ENCODE measurements at places on chromosomes 2 and 18. TPM values are rescaled to one million over a fixed set of nuclear protein-coding genes. Genes with fewer than 3 reads are reported as not detected.

- DNase-seq: no peak
Observed at GRCh38 chr2:48169141-48169592, 262.9 kb upstream of the FBXO11 start.

GRCh38 chr2:854460-854859, 96.2 kb upstream of the SNTG2 start:
- no peak for DNase-seq

GRCh38 chr2:173521450-173522192, 166.9 kb downstream of the CDCA7 start:
- DNase-seq: peak; percentile 2

Gene GALNT1
- 47.5 TPM for total RNA-seq

Gene PJVK
- total RNA-seq: 3.8 TPM

Gene OSR1
- 0.04 TPM for total RNA-seq

DNA sequence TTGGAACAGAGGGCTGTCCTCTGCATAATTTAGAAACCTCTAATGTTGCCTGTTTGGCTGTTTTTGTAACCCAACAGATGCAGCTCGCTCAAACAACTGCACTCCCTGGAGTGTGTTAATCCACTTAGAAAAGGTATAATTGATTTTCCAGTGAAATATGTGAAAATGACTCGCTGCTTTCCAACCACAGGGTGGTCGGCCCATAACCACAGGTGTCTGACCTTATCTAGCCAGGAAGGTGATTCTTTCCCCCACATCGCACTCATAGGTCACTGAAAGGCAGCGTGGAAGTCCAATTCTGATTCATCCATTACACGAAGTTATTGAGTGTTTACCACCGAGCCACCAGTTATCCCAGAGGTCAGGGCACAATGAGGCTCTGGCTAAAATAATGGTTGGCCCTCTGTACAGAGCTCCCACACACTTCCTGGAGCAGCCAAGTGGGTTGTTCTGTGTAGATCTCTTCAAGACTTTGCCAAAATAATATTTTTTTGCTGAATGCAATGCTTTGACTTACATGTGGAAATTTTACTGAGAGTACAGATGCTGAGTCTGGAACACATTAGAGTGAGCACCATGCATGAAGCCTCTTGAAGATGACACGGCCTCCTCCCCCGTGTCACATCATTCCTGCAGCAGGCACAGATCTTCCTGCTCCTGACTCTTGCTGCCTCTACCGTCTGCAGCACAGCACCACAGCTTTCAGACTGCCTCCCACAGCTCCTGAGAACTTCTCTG, 396.2 kb downstream of the ZNF516 start:
- no peak for DNase-seq

DNA sequence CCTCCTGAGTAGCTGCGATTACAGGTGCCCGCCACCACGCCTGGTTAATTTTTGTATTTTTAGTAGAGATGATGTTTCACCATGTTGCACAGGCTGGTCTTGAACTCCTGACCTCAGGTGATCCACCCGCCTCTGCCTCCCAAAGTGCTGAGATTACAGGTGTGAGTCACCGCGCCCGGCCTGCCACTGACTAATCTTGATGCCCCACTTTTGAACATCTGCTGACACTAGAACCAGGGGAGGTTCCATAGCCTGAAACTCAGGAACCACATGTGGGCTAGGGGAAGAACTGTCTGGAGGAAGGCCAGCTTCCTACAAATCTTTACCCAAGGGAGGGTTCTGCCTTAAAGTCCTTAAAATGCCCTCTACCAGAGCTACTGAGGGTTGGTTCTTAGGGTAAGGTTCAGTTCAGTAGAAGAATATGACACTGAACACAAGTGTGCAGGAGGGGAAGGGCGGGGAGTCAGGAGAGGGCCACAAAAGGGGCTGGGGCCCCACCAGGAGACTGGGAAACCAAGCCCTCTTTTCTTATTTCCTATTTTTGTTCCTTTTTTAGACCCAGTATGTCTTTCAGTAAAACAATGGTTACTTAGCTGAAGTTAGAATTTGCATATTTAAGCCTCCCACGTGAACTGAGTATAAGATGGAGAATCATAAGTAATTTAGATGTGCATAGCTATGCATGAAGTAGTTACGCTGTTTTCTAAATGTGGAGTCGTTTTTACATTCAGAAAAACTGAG, 6.3 kb upstream of the RAB31 start:
- DNase-seq: no peak

DNA sequence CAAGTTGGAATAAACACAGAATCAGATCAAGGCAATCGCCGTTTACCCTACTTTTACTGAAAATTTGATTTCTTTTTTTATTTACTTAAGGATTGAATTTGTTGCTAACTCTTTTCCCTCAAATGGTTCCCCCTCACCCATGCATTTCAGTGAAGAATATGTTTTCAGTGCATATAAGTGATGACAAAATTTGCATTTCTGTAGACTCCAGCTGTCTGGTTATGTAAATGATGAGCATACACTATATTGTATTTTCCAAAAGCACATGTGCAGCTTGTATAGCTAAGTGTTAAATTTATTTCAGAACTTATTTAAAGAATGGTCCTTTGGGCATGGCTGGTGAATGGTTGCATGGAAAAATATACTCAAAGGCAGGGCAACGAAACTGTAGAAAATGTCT, 437.7 kb downstream of the PTPRM start:
- no peak for DNase-seq

DNA sequence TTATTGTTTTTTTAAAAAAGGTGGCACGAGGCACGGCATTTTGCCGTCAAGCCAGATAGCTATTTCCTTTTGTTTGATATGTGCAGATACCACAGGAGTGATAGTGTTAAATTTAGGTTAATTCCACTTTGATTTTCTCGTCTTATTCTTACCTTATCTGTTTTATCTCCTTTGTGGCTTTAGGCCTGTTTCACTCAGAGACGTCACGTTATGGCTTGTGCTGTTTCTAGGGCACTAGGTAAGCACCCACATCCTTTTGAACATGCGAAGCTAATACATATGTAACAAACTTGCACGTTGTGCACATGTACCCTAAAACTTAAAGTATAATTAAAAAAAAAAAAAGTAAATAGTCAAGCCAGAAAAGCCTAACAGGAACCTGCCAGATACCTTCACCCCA, 57.8 kb downstream of the C18orf63 start:
- no peak for DNase-seq

GRCh38 chr2:62313449-62314227, 117.7 kb downstream of the B3GNT2 start:
- DNase-seq: no peak

Gene RUFY4
- total RNA-seq: not detected
